Hippocampal formation (tissue), 2 donors: ENCODE measurements at places on chromosomes 12 and 14.
A peak's percentile ranks its signal among the peaks of the same experiment; 100 is the strongest.

- no peak for DNase-seq
Measured at GRCh38 chr12:51755251-51755650, 93.3 kb downstream of the FIGNL2 start.

GRCh38 chr12:50103767-50104321, at the start of gene GPD1:
GPD1 (plus strand) TSS chr12:50104008; CDS start chr12:50104051, 43 bp downstream.
- DNase-seq, result peak; percentile 35

DNA sequence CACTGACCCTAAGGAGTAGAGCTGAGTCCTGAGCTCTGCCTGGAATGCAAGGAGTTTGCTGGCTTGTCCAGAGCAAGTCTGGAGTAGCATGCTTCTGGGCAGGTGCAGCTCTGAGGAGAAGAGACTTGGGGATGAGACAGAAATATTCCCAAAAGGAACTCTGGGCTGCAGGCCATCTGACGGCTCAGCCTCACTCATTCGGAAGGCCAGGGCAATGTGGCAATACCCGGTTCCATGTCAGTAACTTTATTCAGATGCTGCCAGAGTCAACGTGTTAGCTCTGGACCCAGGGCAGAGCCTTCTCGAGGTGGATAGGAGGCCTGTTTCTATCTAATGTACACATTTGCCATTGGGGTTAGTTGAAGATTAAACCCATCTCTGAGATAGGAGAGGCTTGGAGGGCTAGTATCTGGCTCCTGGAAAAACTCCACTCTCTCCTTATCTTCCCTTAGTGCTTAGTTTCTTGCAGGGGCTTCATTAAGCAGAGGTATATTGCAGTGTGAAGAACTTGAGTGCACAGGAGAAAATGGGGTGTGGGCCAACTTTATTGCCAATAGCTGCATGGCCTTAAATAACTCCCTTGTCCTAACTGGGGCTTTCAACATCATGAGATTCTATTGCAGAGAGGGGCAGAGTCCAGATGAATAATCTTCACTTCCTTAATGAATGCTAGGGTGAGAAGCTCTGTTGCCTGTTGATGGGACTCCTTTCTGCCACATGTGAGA, 65.6 kb downstream of the NTF3 start:
- no peak for DNase-seq

GRCh38 chr12:22543246-22544037, 900 bp downstream of the C2CD5 start:
- DNase-seq, result no peak

DNA sequence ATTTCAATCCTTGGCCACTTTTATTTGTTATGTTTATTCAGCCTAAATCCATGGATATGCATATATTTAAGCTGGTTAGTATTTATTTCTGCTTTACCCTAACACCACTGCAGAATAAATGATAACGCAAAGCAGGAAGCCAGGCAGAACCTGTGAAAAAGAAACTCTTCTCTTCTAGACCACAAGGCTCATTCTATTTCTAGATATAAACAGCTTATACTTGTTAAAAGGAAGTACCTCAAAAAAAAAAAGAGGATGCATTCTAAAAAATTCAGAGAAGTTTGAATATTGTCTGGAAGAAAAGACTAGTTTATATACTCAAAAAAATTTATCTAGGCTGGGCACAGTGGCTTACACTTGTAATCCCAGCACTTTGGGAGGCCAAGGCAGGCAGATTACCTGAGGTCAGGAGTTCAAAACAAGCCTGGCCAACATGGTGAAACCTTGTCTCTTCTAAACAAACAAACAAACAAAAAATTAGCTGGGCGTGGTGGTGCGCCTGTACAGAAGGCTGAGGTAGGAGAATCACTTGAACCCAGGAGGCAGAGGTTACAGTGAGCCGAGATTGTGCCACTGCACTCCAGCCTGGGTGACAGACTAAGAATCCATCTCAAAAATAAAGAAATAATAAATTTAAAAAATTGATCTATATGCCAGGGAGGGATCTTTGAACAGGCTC, 55.8 kb downstream of the GALNT4 start:
- no peak for DNase-seq

- peak; percentile 1 for DNase-seq
Measured at GRCh38 chr14:79614448-79614847, 596.9 kb downstream of the DIO2 start.

- no peak for DNase-seq
Measured at GRCh38 chr12:72273499-72273837, 1.3 kb downstream of the TRHDE start.

DNA sequence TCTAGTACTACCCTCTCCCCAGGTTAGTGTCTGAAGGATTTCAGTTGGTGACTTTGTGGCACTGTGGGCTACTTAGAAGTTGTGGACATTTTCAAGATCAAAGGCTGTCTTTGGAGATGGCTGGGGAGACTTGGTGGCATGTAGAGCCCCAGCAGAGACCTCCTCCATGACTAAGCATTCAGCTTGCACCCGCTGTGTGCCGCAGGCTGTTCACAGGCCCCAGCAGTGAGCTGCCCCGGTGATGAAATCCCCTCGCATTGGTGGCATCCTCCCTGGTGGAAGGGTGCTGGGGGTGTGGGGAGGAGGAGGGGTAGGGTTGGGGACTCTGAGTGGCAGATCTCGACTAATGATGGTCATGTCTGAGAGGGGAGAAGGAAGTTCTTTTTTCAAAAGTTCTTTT, 173.9 kb downstream of the TSPAN9 start:
- DNase-seq, result no peak

DNA sequence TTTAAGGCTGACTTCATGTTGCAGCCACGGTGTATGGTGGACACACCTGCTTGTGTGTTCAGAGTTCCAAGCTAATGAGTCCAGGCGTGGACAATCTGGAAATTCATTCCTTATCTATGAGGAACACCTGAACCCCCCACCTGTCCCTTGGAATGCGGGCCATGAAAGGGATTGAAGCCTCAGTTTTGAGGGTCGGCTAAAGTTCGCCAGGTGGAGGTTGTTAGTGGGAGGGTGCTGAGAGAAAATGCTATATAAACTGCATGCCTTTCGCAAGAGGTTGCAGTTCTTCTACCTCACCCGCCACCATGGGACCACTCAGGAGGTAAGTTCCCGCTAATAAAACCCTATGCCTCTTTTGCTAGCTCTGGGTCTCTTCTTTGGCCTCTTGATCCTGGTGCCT, 348.0 kb downstream of the BCL11B start:
- DNase-seq, result no peak

- DNase-seq, result no peak
Measured at GRCh38 chr14:34107441-34107840, 156.6 kb upstream of the EGLN3 start.

DNA sequence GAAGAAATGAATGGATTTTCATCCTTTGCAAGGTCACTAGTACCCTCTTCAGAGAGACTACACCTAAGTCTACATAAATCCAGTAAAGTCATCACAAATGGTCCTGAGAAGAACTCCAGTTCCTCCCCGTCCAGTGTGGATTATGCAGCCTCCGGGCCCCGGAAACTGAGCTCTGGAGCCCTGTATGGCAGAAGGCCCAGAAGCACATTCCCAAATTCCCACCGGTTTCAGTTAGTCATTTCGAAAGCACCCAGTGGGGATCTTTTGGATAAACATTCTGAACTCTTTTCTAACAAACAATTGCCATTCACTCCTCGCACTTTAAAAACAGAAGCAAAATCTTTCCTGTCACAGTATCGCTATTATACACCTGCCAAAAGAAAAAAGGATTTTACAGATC, 40.8 kb downstream of the SPATA7 start:
- DNase-seq, result no peak

DNA sequence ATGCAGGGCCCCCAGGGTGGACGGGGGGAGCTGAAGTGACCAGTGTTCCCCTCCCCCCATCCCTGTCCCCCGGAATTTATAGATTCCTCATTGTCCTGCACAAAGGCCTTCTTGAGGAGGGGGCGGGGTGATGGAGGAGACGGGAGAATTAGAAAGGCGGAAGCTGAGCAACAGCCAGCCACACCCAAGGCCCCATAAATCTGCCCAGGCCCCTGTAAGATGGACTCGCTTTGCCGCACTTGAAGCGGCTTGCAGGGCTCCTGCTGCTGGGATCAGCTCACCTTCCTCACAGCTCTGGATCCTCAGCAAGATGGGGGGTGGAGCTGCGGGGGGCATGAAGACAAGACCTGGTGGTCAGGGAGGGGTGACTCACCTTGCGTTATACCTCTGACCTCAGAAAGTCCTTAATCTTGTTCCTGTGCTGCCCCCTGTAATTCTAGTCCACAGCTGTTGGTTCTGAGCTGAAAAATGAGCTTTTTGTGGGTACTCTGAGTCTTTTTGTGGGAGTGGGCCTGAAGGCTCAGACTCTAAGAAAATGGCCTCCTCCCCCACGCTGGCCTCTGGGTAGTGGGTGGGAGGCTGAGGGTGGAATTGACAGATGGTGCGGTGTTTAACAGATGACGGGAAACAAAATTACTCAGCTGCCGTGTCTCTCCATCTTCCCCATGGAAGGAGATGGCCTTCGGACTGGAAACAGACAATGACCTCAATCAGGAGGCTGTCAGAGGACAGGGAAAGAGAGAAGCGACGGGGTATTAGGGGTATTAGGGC, 15.8 kb upstream of the ANKRD33 start:
- no peak for DNase-seq

DNA sequence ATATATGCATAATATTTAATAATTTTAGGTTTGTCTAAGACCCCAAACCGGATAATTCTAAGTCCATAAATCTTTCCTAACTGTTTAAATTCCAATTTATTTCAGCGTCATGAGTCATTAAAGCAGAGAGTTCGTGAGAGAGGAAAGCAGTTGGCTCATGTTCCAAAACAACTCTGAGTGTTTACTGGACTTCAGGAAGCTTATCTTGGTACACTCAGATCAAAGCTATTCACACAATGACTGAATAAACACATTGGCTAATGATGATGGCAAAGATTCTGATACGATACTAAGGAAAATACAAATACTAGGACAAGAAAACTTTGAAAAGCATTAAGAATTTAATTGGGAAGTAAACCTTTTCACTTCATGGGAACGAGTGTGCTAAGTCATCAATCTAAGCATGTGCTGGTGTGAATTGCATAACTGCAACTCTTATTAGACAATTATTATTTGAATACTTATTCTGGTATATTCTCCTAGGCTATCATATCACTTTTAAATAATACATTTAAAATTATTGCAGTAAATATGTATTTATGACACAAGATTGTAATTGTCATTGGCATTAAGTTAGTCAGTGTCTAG, 34.8 kb upstream of the CLEC14A start:
- DNase-seq, result no peak

- DNase-seq, result no peak
Measured at GRCh38 chr12:112823582-112824149, 32.1 kb downstream of the RPH3A start.

DNA sequence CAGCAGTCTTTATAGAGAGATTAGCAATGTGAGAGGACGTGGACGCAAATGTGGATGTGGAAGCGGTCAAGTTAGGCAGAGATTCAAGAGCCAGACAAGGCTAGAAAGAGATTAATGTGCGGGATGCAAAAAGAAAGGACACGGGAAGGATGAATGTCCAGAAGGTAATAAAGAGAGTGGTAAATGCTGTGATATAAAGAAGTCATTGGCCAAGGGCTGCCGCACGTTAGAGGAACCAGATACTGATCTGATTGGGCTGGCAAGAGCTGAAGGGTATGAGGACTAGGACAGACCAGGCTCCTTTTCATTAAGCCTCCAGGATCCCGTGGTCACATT, 59.5 kb downstream of the DHRS2 start:
- DNase-seq, result no peak

- DNase-seq, result no peak
Measured at GRCh38 chr14:89015016-89015415, 190.6 kb downstream of the TTC8 start.

DNA sequence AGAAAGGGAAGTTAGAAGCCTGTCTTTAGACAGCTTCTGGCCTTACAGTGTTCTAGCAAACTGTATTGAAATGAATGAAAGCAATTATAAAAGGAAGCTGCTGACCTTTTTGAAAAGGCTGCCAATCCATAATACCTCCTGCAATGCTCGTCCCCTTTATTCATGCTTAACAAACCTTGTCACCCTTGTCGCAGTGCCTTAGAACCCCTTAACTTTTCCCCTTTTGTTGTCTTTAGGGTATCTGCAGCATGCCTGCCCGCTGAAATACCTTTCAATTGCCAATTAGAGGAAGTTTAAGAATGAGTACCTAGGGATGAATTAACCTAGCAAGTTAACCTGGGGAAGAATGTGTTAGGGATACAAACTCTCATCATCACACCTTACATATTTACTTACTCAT, 731.2 kb downstream of the RERGL start:
- no peak for DNase-seq

DNA sequence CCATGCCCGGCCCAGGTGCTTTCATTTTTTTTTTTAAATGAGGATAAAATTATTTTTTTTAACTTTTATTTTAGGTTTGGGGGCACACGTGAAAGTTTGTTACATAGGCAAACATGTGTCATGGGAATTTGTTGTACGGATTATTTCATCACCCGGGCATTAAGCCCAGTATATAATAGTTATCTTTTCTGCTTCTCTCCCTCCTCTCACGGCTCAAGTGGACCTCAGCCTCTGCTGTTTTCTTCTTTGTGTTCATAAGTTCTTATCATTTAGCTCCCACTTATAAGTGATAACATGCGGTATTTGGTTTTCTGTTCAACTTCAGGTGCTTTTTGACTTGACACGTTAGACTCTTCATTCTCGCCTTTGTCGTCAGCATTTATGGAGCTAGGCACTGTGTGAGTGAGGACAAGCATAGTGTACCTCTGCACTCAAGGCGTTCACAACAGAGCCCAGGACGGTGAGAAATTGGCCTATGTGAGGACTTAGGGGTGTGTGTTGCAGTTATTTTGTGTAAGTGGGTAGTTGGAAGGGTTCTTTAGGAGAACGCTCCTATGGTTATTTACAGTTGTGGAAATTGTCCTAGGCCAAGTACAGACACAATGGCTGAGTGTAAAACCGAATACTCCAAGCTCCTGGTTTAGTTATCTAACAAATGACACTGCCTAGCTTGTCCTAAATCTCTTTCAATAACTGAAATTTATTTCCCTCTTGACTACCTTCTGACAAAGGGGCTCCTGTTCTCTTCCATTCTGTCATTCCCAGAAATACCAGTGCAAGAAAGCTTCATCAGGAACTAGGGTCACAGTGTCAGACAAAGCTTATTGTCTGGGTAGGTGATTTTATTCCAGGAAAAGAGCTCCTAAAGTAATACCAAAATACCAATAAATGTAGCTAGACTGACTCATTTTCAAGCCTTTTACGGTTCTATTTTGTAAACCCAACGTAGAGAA, 200.5 kb upstream of the PRICKLE1 start:
- DNase-seq, result no peak

DNA sequence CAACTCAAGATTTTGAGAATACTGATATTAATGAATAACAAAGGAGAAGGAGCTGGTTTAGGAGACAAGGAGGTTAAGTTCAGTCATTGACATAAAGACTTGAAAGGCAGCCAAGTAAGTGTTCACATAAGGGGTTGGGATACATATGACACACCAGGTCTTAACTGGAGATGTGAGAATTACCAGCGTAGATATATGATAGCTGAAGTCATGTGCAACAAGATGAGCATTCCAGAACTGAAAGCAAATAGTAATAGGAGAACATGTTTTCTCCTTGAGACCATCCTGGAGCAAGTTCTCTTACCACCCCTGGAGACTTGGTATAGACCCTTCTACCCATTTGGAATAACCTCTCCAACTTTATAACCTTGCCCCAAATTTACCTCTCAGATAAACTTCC, 43.3 kb upstream of the NPFF start:
- no peak for DNase-seq
